ENCODE measurements at places on chromosomes 5 and 9. TPM values are rescaled to one million over a fixed set of nuclear protein-coding genes. Genes with fewer than 3 reads are reported as not detected.
A peak's percentile ranks its signal among the peaks of the same experiment; 100 is the strongest.

Gene GPR150
- total RNA-seq = not detected

- DNase-seq = no peak
Observed at GRCh38 chr5:156826150-156826549, 23.9 kb upstream of the PPP1R2B start.

- DNase-seq = no peak
Observed at GRCh38 chr5:170254056-170254455, 21.3 kb downstream of the C5orf58 start.

GRCh38 chr5:37638897-37639296 is 200.9 kb downstream of the GDNF start:
- DNase-seq = no peak

Gene SLC34A1
- total RNA-seq = not detected

GRCh38 chr5:176653401-176654385 is 6.4 kb downstream of the TSPAN17 start:
- DNase-seq = no peak

DNA sequence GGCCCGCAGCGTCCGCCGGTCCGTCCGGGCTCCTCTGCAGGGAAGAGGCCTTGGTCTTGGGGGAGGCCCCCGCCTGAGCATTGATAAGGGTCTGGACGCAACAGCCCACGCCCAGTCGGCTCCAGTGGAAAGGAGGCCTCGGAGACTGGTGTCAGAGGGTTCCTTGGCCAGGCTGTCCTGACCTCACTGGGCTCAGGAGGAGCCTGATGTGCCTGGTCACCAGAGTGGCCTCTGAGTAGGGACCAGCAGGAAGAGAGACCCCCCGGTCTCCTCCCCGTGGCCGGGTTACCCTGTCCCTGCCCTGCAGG is 13.2 kb downstream of the LMX1B start:
- no peak for DNase-seq

Gene CCNJL
- total RNA-seq = 7.4 TPM

Gene MUSK
- 0.27 TPM for total RNA-seq

- DNase-seq = no peak
Observed at GRCh38 chr5:101080462-101081240, 177.6 kb upstream of the ST8SIA4 start.

DNA sequence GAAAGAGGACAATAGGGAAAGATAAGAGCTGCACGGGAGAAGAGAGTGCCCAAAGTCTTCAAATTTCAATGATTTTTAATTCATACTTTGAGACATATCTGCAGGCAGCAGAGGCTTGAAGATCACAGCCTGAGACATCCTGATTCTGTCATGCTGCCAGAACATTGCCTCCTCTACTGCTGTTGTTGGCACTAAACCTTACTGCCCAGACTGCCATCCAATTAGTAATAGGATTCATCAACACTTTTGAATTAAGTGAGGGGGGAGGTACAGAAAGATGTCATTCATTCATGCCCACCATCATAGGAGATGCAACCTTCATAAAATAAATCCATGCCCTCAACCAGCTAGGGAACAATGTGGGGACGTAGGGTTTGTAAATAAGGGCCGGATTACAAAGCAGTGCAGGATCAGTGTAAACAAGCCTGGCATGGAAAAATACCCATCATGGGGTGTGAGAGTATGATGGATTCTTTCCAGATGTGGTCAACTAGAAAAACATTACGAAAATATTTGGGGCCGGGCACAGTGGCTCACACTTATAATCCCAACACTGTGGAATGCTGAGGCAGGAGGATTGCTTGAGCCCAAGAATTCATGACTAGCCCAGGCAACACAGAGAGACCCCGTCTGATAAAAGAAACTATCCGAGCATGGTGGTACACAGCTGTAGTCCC is 122.1 kb upstream of the DAPK1 start:
- DNase-seq = peak; percentile 28

Gene ARL15
- total RNA-seq = 55.9 TPM

DNA sequence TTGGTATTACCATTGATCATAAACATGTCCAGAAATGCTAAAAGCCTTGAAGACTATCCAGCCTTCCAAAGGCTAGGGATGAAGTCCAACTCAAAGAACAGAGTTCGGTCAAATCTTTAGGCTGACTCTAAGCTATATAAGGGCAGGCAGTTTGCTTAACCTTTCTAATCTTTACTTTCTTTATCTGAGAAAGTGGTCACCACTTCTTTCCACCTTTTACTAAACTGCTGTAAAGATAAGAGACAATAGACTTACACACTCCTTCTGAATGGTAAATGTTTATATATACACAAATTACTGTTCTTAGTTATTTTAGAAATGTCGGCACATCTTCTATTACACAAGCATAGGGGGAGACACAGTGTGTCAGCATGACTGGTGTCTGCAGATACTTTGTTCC is 100.4 kb downstream of the NREP start:
- DNase-seq = no peak

DNA sequence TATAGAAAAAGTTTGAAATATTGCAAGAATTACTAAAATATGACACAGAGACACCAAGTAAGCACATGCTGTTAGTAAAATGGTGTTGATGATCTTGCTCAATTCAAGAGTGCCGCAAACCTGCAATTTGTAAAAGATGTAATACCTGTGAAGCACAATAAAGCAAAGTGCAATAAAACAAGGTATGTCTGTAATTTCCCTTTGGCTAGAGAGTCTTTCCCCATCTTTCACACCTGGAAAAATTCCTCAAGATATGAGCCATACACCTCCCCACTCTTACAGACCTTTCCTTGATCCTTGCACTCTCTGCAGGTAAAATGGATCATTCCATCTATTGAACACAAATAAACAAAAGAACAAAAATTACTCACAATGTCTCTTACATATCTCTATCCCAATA is 597.8 kb downstream of the EFNA5 start:
- DNase-seq = no peak

GRCh38 chr5:78738693-78739300 is 90.2 kb upstream of the LHFPL2 start:
- DNase-seq = no peak

GRCh38 chr9:94922098-94922607 is 195.7 kb downstream of the AOPEP start:
- peak; percentile 50 for DNase-seq

DNA sequence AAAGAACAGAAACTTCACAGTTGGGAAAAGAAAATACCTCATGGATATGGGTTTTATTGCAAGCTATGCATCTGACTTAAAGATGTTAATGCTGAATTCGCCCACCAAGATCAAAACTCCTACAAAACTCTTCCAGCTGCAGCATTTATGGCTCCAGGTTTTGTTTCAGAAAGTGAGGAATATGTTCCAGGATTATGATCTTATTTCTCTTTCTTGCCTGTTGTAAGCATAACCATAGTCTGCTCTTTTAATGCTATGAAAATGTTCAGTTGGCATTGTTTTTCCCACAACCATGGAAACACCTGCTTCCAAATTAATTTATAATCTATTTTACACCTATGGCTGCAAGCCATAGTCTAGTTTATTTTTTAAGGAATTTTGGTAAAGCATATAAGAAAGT is 34.9 kb upstream of the FST start:
- no peak for DNase-seq

GRCh38 chr9:20623021-20623747 is 885 bp upstream of the MLLT3 start:
- no peak for DNase-seq

- no peak for DNase-seq
Observed at GRCh38 chr5:36273809-36274526, 27.7 kb downstream of the RANBP3L start.

Gene TNC
- total RNA-seq = 133 TPM

DNA sequence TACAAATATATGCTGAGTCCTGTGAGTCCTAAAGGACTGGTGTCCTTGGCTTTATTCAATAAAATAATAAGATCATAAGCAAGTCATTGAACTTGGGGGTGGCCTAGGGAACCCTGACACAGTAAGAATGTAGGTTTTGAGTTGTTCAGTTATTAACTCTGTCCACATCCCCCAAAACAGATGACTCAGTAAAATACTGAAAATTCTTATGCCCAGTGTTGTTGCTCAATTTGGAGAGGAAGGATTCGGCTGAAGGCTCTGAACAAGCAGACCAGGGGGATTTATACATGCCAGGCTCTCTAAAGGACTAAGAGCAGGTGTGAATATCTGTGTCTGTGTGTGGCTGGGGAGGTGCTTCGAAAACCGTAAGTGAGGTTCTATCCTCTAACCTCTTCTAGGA is 173.7 kb downstream of the RMI1 start:
- DNase-seq = no peak

Gene FLT4
- total RNA-seq = 8.1 TPM

Gene TAF11L6
- total RNA-seq = not detected

DNA sequence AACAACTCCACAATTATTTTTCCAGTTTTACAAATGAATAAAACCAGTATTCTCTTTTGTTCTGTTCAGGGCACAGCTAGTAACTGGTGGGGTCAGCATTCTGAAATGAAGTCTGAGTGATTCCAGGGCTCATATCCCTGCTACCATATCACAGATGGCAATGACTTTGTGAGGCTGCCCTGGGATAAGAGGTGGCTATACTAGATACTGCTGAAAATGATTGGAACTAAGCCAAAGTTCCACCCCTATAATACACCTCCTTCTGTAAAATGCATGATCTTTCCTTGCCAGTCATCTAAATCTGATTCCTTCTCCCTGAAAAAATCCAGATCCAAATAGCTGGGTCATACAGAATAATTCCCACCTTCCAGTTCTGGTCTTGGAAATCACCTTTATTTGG is 14.4 kb downstream of the SLC25A51 start:
- DNase-seq = no peak
